ENCODE measurements at places on chromosomes 12 and 14. TPM values are rescaled to one million over a fixed set of nuclear protein-coding genes. Genes with fewer than 3 reads are reported as not detected.
A peak's percentile ranks its signal among the peaks of the same experiment; 100 is the strongest.

- H3K27ac ChIP-seq = no peak overlapping the region
- H3K27me3 ChIP-seq = no peaks in the 10 kb centered on the region
- peaks cover 4% of the 10 kb centered on the region for H3K36me3 ChIP-seq
- no peak for DNase-seq
These were observed 98.9 kb downstream of the NUMB start for GRCh38 chr14:73359445-73359844.

DNA sequence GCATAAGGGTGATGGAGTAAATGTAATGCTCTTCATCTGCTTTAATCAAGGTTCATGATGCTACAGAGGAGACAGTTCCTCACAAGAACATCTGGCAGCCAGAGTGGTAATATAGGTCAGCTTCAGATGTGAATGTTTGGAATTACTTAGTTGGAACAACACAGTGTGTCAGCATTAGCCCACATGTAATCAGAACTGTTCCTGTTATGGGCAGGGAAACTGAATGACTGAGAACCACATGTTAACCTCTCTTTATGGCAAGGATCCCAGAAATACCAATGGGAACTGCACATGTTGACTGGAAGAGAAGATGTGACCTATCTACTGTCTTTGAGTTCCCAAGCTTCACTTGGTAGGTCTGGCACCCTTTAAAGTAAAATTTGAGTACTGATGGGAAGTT lies 390.1 kb upstream of the PDE3A start:
- H3K4me1 ChIP-seq = peaks cover 4% of the 10 kb centered on the region
- H3K4me3 ChIP-seq = no peak overlapping the region

The MBD6 gene
- 119 TPM for total RNA-seq

GRCh38 chr14:96486705-96487104 lies 15.5 kb upstream of the PAPOLA start:
- H3K4me3 ChIP-seq = no peak overlapping the region
- H3K4me1 ChIP-seq = no peaks in the 10 kb centered on the region
- H3K27ac ChIP-seq = no peak overlapping the region

DNA sequence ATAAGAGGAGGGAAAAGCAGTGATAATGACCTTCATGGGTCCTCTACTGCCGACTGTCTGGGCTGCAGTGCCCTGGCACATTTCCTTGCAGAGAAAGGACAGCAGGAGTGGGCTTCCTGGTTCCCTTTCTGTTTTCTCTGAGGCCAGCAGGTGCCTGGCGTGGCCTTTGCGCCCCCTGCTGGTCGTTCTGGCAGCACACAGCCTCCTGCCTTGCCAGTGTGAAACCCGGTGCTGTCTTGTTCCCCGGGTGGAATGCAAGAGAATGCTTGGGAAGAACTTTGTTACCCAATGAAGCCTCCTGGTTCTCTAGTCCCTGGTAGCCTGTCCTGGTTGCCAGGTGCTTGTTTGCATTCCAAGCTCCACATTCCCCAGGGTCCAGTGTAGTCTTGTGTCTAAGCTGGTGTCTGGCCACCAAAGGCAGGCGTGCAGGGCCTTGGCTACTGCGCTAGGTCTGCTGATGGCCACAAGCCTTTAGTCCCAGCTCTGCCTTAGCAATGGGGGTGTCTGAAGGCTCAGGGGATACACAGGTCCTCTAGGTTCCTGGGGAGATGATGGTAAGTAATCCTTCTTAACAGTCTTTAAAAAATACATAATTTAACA lies 1392.4 kb upstream of the TMEM132C start:
- H3K36me3 ChIP-seq = no peaks in the 10 kb centered on the region
- no peaks in the 10 kb centered on the region for H3K27me3 ChIP-seq
- no peak overlapping the region for H3K4me3 ChIP-seq
- peak; percentile 84 for DNase-seq

GRCh38 chr12:93125126-93125525 lies 196.0 kb upstream of the EEA1 start:
- no peaks in the 10 kb centered on the region for H3K27me3 ChIP-seq
- H3K4me3 ChIP-seq = no peak overlapping the region
- H3K4me1 ChIP-seq = peaks cover 19% of the 10 kb centered on the region
- H3K36me3 ChIP-seq = no peaks in the 10 kb centered on the region

GRCh38 chr14:22296722-22297121 lies 292.3 kb downstream of the DAD1 start:
- H3K36me3 ChIP-seq = no peaks in the 10 kb centered on the region
- H3K4me3 ChIP-seq = no peak overlapping the region
- H3K4me1 ChIP-seq = peaks cover 23% of the 10 kb centered on the region
- peaks cover 14% of the 10 kb centered on the region for H3K27me3 ChIP-seq

DNA sequence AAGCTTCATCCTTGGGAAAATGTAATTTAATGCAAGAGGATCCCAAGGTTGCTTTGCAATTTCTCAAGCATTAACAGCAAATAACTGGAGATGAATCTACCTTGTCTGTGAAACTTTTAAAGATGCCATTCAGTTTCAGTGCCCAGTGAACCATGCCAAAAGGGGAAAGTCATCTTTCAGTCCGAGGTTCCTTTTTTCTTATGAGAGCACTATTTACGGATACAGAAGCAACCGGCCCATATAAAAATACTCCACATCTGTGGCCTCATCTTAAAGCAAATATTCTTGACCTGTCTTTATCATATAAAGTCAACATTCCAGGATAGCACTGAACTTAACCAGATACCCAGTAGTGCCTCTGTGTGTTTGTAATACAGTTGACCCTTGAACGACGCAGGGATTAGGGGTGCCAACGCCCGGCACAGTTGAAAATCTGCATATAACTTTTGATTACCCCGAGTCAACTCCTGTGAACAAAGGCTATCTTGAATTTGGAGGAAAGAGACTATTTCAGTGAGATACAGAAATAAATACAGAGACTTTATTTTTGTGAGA lies 209.4 kb downstream of the PCNX1 start:
- no peak for DNase-seq
- peaks cover 36% of the 10 kb centered on the region for H3K4me1 ChIP-seq
- H3K27me3 ChIP-seq = no peaks in the 10 kb centered on the region
- peaks cover 8% of the 10 kb centered on the region for H3K36me3 ChIP-seq

DNA sequence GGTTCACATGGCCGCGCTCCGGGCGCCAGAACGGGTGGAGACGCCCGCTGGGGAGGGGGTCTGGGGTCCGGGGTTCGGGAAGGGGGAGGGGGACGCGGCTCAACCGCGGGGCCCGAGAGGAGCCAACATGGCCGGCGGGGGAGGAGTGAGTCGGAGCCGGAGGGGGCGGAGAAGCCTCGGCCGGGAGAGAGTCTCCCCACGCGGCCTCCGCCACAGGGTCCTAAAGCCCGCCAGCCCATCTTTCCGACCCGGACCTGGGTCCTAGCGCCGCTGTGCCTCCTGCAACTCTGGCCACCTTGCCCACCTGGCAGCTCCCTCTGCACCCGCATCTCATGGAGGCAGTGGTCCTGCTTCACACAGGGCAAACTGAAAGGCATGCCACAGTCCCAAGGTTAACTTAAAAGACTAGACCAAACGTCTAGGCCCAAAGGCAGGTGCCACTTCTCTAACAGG lies at the start of gene BAZ2A:
BAZ2A (minus strand) TSS at position 147 of the 453 bp plus-strand sequence. CDS start 12,796 bp downstream, outside the sequence.
- peak; percentile 94 for DNase-seq
- no peaks in the 10 kb centered on the region for H3K27me3 ChIP-seq
- H3K36me3 ChIP-seq = peaks cover 73% of the 10 kb centered on the region
- H3K27ac ChIP-seq = peak within 1 kb of the TSS; percentile 0
- H3K4me3 ChIP-seq = peak within 1 kb of the TSS; percentile 98

- H3K27ac ChIP-seq = peak overlapping the region; percentile 88
- peak overlapping the region; percentile 77 for H3K4me3 ChIP-seq
- no peaks in the 10 kb centered on the region for H3K27me3 ChIP-seq
- H3K4me1 ChIP-seq = peaks cover 15% of the 10 kb centered on the region
- no peak for DNase-seq
These were observed 3.3 kb downstream of the FGD6 start for GRCh38 chr12:95213928-95214327.

DNA sequence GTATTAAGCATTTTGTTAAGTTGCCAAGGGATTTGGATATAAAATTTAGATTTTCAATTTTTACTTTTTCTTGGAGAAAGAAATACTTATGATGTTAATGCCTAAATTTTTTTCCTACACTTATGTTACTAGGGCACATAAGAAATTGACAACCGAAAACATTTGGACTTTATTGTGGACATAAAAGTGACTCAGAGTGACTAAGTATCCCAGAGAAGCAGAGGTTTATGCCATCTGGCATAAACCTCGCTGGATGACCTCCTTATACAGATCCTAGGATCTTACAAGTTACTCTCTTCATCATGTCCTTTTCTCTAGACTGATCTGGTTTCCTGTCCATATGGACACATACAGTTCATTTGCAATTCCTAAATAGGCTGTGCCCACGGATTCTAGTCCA lies 89.8 kb downstream of the RERG start:
- no peak overlapping the region for H3K27ac ChIP-seq
- no peak overlapping the region for H3K4me3 ChIP-seq
- no peaks in the 10 kb centered on the region for H3K4me1 ChIP-seq

- no peak for DNase-seq
- no peak overlapping the region for H3K27ac ChIP-seq
- no peaks in the 10 kb centered on the region for H3K36me3 ChIP-seq
- no peaks in the 10 kb centered on the region for H3K4me1 ChIP-seq
- H3K4me3 ChIP-seq = no peak overlapping the region
These were observed 475.6 kb downstream of the MED13L start for GRCh38 chr12:115801871-115802270.

GRCh38 chr12:71303199-71303598 lies 136.4 kb upstream of the LGR5 start:
- no peaks in the 10 kb centered on the region for H3K27me3 ChIP-seq
- DNase-seq = no peak
- H3K27ac ChIP-seq = peak overlapping the region; percentile 32
- H3K36me3 ChIP-seq = peaks cover 4% of the 10 kb centered on the region
- peaks cover 25% of the 10 kb centered on the region for H3K4me1 ChIP-seq

DNA sequence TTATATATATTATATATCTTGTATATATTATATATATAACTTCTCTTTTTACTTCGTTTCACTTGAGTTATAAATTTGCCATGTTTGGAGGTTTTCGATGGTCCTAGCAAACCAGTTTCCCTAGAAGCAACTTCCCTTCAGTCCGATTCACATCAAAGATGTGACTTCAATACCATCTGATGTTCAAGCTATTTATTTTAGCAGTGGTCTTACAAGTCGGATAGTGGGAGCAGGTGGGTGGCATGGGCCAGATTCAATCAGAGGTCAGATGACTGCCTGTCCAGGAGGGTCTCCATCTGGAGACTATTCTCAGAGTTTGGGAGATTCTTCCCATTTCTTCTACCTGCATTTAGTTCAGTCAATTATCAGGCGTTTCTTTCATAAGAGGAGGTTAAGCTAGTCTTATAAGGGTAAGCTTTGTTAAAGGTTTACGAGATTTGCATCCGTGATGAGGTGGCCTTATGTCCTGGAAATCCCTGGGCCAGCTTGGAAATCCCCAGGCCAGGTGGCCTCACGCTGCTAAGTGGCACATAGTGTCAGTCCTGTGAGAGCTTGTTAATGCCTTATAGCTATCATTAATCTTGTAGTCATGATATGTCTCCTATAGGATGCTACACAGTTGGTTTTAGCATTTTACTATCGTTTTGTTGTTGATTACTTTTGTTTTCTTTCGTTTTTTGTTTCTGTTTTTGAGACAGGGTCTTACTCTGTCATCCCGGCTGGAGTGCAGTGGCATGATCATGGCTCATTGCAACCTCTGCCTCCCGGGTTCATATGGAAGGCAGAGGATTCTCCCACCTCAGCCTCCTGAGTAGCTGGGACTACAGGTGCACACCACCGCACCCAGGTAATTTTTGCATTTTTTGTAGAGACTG lies 145.8 kb downstream of the BICD1 start:
- no peak for DNase-seq
- H3K4me1 ChIP-seq = peaks cover 17% of the 10 kb centered on the region
- no peaks in the 10 kb centered on the region for H3K36me3 ChIP-seq
- no peak overlapping the region for H3K4me3 ChIP-seq
- no peak overlapping the region for H3K27ac ChIP-seq

DNA sequence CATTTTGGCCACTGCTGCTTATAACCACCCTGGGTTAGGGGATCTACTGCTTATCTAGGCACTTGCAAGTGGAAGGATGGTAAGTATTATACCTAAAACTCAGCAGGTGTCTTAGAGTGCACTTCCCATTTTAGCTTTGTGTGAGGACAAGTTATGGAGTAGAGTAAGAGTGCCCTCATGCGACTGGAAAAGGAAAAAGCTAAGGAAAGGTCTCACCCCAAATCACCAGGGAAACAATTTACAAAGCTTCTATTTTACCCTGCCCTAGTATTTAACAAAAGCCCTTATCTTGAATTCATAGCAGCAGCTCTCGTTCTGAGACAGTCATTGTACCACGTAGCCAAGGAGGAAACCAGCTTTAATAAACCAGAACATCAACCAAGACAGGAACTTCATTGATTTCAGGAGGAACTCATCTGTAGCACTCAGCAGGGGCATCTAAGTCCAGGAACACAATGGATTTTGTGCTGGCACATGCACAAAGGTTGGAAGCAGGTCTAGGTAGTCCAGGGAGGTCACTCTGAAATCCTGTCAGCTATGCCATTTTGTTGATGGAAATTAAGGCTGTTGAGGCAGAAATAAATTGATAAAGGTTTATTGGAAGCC lies 2.9 kb downstream of the RDH12 start:
- peaks cover 16% of the 10 kb centered on the region for H3K4me1 ChIP-seq
- DNase-seq = peak; percentile 62
- no peaks in the 10 kb centered on the region for H3K27me3 ChIP-seq
- peak overlapping the region; percentile 49 for H3K4me3 ChIP-seq

DNA sequence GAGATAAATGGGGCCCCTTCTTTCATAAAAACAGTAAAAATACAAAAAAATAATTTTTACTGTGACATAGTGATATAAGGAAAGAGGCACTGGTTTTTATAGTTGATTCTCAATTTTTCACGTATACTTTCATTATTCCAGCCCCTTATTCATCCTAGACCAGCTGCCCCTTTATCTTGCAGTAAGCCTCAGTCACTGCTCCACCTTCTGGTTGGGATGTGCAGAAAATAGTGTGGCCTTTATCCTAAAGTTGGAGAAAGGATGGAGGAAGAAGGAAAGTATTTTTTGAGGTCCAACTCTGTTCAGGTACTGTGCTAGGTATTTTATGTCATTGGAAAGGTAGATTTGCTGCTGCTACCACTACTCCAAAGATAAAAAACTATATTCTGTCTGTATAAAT lies 172.7 kb downstream of the ANO6 start:
- H3K36me3 ChIP-seq = peaks cover 9% of the 10 kb centered on the region
- H3K27ac ChIP-seq = no peak overlapping the region
- H3K27me3 ChIP-seq = no peaks in the 10 kb centered on the region

GRCh38 chr12:114119316-114119715 lies 153.2 kb upstream of the RBM19 start:
- no peak overlapping the region for H3K4me3 ChIP-seq
- H3K4me1 ChIP-seq = no peaks in the 10 kb centered on the region
- no peak overlapping the region for H3K27ac ChIP-seq

Data from Calu3 (cell line).